Stimulated activated CD8-positive, alpha-beta memory T cell treated with anti-CD3 and anti-CD28 coated beads, Interleukin-7, amount 100 ng/mL, for 1 hour (primary cell): ENCODE measurements at places on chromosomes 16 and 17.

DNA sequence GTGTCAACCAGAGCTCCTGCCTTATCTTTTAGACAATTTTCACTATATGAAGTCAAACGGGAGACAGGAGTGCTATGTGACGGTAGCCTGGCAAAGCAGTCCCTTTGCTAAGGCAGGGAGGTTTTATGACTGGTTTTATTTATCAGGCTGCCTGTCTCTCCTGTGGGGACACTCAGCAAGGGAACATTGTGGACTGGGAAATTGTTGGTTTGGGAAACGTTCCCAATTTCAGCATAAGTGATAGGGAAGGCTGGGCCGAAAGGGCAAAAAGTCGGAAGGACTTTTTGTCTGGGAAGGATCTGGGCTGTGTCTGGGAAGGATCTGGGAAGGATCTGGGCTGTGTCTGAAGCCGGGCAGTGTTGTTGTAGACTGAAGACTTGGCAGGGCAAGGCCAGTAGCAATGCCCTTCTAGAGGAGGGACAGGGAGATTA, 211.2 kb downstream of the PARN start:
- no peak for DNase-seq

DNA sequence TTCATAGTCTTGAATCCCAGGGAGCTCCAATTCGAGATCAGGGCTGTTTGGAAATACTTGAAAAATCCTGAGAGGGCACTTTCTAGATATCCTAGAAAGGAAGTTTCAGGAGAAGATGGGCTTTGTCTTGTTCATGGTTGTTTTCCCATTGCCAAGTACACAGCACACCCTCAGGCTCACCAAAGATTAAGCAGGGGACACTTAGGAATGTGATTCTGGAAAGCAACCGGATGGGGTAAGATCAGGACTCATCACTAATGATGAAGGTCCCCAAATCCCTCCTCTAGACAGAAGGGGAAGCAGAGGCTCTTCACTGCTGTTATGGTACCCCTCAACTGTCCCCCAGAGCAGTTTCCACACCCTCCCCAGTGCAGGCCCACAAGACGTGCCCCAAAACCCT, 40.7 kb downstream of the VAC14 start:
- DNase-seq = no peak

DNA sequence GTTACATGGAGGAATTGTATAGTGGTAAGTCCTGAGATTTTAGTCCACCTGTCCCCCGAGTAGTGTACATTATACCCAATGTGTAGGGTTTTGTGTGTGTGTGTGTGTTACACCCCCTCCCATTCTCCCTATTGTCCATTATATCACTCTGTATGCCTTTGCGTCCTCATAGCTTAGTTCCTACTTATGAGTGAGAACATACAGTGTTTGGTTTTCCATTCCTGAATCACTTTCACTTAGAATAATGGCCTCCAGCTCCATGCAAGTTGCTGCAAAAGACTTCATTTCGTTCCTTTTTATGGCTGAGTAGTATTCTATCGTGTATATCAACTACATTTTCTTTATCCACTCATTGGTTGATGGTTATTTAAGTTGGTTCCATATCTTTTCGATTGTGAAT, 635 bp upstream of the FA2H start:
- no peak for DNase-seq

- no peak for DNase-seq
Observed at GRCh38 chr17:79627766-79628690, 17.2 kb upstream of the RBFOX3 start.

DNA sequence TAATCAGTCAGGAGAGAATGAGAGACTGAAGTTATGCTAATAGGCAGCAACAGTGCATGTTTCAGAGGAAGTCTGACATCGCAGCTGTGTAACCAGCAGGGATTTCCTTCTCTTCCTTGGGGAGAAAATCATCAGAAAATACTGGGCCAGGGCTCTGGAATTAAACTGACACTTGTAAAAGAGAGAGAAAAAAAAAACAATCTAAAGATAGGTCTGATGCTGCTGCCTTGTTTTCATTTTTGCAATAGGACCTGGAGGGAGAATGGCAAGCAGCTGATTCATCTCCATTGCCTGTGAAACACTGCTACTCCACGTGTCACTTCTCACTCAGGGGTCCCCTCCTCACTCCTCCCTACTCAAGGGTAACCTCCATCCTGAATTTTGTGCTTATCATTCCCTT, 17.7 kb upstream of the CORO6 start:
- no peak for DNase-seq

- no peak for DNase-seq
Observed at GRCh38 chr17:48552466-48553189, 7.7 kb upstream of the HOXB2 start.

GRCh38 chr16:24511174-24511573, 28.2 kb upstream of the RBBP6 start:
- no peak for DNase-seq

DNA sequence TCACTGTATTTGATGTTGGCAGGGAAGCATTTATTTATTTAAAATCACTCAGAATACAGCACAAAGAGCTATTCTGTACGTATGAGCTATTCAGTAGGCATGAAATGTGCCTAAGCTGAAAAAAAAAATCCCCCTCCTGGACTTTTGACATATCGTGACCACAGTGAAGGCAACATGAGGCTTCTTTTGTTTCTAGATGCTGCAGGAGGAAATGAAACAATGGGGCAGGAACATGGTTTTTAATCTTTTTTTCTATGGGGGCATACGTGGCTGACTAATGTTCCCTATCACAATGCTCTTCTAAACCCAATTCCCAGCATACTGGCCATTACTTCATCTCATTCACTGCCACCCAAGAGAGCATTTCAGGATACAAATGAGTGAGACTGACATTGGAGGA, 191.0 kb upstream of the PMFBP1 start:
- DNase-seq = no peak

GRCh38 chr17:79075446-79075750, 774 bp downstream of the ENGASE start:
- no peak for DNase-seq

- no peak for DNase-seq
Observed at GRCh38 chr16:26877421-26877820, 189.3 kb upstream of the C16orf82 start.

- peak; percentile 3 for DNase-seq
Observed at GRCh38 chr17:62966426-62967204, 580 bp downstream of the TANC2 start.

- DNase-seq = peak; percentile 79
Observed at GRCh38 chr17:43760254-43760852, 1.8 kb upstream of the SOST start.

DNA sequence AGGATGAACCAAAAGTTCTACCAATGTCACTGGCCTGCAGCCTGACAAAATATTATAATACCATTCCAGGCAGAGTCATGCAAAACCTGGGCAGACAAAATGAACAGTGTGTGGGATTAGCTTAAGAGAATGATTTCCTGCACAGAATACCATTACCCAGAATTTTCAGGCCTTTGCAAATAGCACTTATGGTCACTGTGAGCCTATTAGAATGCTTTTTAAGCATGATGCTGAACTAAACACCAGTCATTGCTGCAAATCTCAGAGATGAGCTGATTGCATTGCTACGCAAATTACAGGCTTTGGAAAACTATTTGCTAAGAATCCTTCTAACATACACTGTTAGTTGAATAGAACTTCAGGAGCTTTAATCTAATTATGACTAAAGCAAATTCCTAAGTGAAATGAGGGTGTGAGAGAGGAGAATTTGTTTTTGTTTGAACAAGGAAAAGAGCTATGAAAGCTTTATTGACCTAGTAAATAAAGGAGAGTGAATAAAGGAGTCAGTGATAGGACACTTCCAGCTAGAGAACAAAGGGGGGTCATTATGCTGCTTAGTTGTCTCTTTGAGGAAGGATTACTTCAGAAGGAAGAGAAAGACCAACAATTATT, 398.8 kb downstream of the HS3ST3B1 start:
- no peak for DNase-seq

- DNase-seq = no peak
Observed at GRCh38 chr16:55044201-55044975, 113.7 kb downstream of the IRX5 start.

GRCh38 chr17:32116937-32117336, 25.4 kb upstream of the RHOT1 start:
- DNase-seq = no peak

DNA sequence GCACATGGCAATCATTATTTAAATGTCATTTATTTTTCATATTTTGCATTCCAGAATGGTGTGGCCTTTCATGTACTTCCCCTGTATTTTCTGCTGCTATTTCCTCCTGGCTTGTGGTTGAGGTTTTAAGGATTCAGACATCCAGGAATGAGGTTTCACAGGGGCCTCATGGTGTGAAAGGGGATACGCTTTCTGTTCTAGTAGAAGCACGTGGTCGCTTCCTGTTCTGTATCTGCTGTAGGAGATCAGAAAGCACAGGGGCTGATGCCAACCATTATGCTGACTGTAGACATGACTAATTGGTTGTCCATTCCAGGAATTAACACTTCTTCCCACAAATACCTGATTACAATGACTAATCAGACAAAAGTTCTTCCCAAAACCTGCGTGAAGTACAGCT, 405.9 kb downstream of the SHISA9 start:
- no peak for DNase-seq

GRCh38 chr17:9004961-9005285, 16.4 kb upstream of the NTN1 start:
- no peak for DNase-seq

DNA sequence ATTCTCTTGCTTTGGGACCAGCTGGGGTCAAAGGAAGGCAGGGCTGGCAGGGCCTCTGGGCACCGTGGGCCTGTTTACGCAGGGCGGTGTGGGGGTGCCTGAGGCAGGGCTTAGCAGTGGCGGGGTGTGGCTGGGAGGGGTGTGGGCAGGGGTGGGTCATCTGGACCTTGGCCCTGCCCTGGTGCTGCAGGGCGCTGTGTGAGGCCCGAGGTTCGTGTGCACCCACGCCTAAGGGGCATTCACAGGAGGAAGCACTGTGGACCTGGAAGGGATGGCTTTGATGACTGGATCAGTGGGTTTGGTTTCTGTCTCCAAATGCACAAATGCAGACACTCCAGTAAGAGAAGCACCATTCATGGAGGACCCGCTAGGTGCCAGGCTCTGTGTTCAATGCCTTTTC, 37.3 kb downstream of the BCO1 start:
- no peak for DNase-seq

DNA sequence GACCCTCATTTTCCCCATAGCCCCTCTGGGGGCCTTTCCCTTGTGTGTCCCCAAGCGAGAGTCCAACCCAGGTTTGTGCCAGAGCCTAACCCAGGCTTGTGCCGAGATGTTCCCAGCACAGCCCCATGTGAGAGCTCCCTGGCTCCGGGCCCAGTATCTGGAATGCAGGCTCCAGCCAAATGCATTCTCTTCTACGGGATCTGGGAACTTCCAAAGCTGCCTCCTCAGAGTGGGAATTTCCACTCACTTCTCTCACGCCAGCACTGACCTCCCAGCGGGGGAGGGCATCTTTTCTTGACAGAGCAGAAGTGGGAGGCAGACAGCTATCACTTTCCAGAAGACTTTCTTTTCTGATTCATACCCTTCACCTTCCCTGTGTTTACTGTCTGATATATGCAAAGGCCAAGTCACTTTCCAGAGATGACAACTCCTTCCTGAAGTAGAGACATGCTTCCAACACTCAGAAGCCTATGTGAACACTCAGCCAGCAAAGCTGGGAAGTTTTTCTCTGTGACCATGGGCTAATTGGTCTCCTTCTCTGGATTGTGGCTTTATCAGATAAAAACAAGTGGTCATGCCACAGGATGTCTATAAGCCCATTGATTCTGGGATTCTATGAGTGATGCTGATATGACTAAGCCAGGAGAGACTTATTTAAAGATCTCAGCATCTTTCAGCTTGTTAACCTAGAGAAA, 2.5 kb upstream of the CCL2 start:
- DNase-seq = no peak

- DNase-seq = no peak
Observed at GRCh38 chr17:50495918-50496317, 12.3 kb upstream of the MYCBPAP start.

DNA sequence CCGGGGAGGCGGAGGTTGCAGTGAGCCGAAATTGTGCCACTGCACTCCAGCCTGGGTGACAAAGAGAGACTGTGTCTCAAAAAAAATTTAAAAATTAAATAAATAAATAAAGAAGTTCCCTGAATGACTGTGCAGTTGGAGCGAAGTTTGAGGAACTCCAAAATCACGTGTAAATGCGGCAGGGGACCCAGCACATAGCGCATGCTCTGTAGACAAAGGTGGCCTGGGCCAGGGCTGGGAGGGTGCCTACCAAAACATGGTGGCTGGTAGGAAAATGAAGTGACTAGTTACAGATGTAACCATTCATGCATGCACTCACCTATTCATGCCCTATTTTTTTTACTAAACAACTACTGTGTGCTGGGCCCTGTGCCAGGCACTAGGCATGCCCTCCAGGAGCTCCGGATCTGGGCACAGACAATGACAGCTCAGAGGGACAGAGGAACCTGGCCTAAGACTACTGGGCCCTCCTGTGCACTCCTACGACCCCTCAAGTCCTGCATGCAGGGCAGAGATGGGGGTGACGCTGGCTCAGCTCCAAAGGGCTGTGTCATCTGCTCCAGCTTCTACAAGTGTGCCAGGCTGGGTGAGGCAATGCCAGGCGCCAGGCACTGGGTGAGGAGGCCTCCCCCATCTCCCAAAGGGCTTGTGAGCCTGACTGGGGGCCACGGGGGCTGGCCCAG, 65.3 kb downstream of the RMI2 start:
- DNase-seq = no peak

DNA sequence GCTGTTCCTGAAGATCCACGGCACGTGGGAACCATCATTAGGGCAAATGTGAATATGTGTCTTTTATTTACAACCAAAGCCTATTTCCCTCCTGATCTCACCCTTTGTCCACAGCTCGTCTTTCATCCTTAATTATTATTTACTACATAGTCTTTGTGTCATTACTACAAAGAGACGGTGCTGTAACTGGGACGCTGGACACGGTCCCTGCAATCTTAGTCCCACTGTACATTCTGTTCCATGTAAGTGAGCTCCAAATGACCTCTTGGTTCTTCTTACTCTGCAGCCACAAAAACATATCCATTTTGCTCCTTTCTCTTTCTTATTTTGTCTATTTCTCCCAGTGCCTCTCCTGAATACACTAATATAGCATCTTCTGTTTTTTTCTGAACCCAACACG, 12.7 kb upstream of the KRT23 start:
- DNase-seq = no peak

GRCh38 chr17:41651625-41652460, 27.5 kb upstream of the KRT17 start:
- no peak for DNase-seq

GRCh38 chr16:83958137-83958845, 5.3 kb downstream of the OSGIN1 start:
- DNase-seq = no peak

- no peak for DNase-seq
Observed at GRCh38 chr17:73856556-73856955, 212.3 kb upstream of the SDK2 start.

GRCh38 chr16:64352246-64352645, 769.6 kb downstream of the CDH11 start:
- no peak for DNase-seq

- DNase-seq = no peak
Observed at GRCh38 chr16:30335598-30336474, 19.3 kb downstream of the CD2BP2 start.

GRCh38 chr17:40015005-40015997, at the start of gene CSF3:
CSF3 (plus strand) TSS chr17:40015440; CDS start chr17:40015475, 35 bp downstream.
- DNase-seq = no peak

GRCh38 chr17:42754782-42755181, 6.2 kb upstream of the RAMP2 start:
- DNase-seq = no peak
